Progenitor cell of endocrine pancreas (in vitro differentiated cells): ENCODE measurements at places on chromosomes 11 and 22. TPM values are rescaled to one million over a fixed set of nuclear protein-coding genes. Genes with fewer than 3 reads are reported as not detected.

- H3K27ac ChIP-seq, result no peak overlapping the region
- H3K4me3 ChIP-seq, result no peak overlapping the region
- H3K36me3 ChIP-seq, result no peaks in the 10 kb centered on the region
- peaks cover 17% of the 10 kb centered on the region for H3K4me1 ChIP-seq
Observed at GRCh38 chr11:28545536-28545935, 437.3 kb downstream of the METTL15 start.

GRCh38 chr22:50526108-50526833 is 873 bp upstream of the SCO2 start:
- peak; percentile 70 for DNase-seq
- peaks cover 11% of the 10 kb centered on the region for H3K4me1 ChIP-seq
- peaks cover 4% of the 10 kb centered on the region for H3K36me3 ChIP-seq
- H3K27me3 ChIP-seq, result peaks cover 18% of the 10 kb centered on the region
- H3K27ac ChIP-seq, result peak overlapping the region; percentile 33
- peak overlapping the region; percentile 61 for H3K4me3 ChIP-seq

DNA sequence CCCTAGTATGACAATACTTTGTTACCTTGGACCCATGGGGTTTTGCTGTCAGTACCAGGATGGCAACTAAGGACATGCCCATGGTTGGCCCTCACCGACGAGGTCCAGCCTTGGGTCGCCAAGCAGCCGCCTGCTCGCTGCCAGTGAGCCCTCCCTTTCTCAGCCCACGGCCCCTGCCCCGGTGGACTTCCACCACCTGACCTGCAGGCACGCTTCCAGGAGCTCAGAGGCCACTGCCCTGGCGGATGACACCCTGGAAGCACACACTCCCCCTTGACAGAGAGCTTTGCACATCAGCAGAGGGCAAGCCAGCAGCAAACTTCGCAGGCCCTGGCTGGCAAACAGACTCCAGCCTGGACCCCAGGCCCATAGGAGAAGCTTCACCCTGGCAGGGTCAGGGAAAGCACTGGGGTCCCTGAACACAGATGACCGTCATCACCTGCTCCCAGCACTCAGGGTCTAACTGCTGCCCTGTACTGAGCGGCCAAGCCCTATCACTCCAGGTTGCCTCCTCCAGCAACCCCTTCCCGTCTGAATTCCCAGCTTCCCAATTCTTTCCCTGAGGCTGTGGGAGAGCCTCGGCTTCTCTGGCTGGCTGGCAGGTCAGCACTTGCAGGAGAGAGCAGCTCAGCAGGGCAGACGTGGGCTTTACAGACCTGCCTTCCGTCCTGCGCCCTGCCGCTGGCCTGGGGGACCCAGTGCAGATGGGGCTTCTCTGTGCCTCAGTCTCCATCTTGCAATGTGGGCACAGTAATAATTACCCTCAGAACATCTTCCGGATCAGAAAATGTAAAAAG is 2.7 kb upstream of the PPARA start:
- H3K27me3 ChIP-seq, result peaks cover 51% of the 10 kb centered on the region
- H3K27ac ChIP-seq, result no peak overlapping the region
- peaks cover 9% of the 10 kb centered on the region for H3K4me1 ChIP-seq
- DNase-seq, result no peak

GRCh38 chr11:130085671-130086290 is 16.1 kb downstream of the APLP2 start:
- peaks cover 14% of the 10 kb centered on the region for H3K36me3 ChIP-seq
- H3K4me3 ChIP-seq, result no peak overlapping the region
- no peaks in the 10 kb centered on the region for H3K27me3 ChIP-seq
- H3K4me1 ChIP-seq, result peaks cover 27% of the 10 kb centered on the region
- DNase-seq, result no peak

DNA sequence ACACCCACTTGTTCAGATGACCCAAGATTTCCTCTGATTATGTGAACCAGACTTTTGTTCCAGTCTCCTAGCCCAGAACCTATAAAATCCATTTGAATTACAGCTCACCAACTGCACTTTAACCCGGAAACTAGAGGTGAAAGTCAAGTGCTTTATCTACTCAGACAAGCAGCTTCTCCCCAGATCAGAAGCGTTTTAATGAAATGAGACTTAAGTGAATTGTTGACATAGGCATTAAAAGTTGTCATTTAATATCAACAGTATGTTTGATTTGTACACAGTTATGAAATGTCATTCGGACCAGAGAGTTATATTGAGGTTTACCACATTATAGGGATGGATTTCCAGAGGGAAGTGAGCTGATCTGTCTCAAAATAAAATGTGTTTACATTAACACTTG is 52.0 kb downstream of the CADM1 start:
- H3K4me1 ChIP-seq, result peaks cover 2% of the 10 kb centered on the region
- H3K36me3 ChIP-seq, result peaks cover 7% of the 10 kb centered on the region
- no peaks in the 10 kb centered on the region for H3K27me3 ChIP-seq
- H3K27ac ChIP-seq, result no peak overlapping the region
- no peak overlapping the region for H3K4me3 ChIP-seq

DNA sequence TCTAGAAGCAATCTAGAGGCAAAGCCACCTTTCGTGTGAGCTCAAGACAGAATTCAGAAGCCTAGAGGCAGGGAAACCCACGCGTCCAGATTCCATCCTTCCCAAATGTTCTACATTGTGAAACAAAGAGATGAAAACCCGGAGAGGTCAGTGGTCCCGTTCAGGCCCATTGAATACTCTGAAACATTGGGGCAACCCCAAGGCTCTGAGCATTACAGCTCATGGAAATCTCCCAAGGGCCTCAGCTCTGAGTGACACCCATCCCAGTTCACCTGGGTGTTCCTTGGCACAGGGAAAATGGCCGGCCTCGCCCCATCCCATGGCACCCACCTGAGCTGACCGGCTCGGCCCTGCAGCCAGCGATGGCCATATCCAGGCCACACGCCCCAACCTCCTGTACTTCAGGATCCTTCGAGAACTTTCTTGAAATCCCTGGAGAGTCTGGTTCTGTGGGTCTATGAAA is 128.6 kb upstream of the FGF3 start:
- H3K36me3 ChIP-seq, result no peaks in the 10 kb centered on the region
- DNase-seq, result no peak
- H3K4me3 ChIP-seq, result no peak overlapping the region
- peaks cover 11% of the 10 kb centered on the region for H3K4me1 ChIP-seq
- no peak overlapping the region for H3K27ac ChIP-seq

- H3K27me3 ChIP-seq, result peaks cover 12% of the 10 kb centered on the region
- H3K4me1 ChIP-seq, result no peaks in the 10 kb centered on the region
- H3K4me3 ChIP-seq, result no peak overlapping the region
- no peak for DNase-seq
- H3K36me3 ChIP-seq, result no peaks in the 10 kb centered on the region
Observed at GRCh38 chr11:61949169-61950034, 749 bp upstream of the BEST1 start.

DNA sequence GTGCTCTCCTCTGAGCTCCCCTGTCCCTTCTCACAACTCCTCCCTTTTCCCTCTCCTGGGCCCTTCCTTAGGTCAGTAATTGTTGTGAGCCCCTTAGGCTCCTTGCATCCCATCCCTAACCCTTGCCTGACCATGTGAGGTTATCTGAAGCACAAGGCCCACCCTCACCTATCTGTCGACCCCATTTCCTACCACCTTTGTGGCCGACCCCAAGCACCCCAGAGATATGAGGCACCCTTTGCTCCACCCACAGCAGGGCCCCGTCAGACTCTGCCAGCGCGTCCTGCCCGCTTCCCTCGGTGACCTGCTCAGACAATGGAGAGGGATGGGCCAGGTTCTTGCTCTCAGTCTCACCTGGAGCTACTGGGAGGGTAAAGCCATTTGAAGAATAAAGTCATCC is 1.3 kb downstream of the GNG3 start:
- H3K27me3 ChIP-seq, result no peaks in the 10 kb centered on the region
- H3K4me1 ChIP-seq, result peaks cover 36% of the 10 kb centered on the region
- no peak for DNase-seq
- H3K36me3 ChIP-seq, result peaks cover 13% of the 10 kb centered on the region
- H3K27ac ChIP-seq, result peak overlapping the region; percentile 99

The NFAM1 gene
- total RNA-seq, result 0.31 and 0.69 TPM in 2 replicates

The GP1BB gene
- total RNA-seq, result 5.8 and 7.7 TPM in 2 replicates
